Mesothelial cell of epicardium (in vitro differentiated cells): ENCODE measurements at places on chromosomes 6 and 20. TPM values are rescaled to one million over a fixed set of nuclear protein-coding genes. Genes with fewer than 3 reads are reported as not detected.

BLOC1S5 gene
- total RNA-seq, result 16.5 to 20.9 TPM (median 19.7 TPM) in 3 replicates

EHMT2 gene
- 127 to 135 TPM (median 129 TPM) in 3 replicates for total RNA-seq

APMAP gene
- 77.4 to 78.2 TPM (median 78.0 TPM) in 3 replicates for total RNA-seq

PDYN gene
- total RNA-seq, result not detected in 3 replicates

SLC24A3 gene
- 3.2 to 3.3 TPM (median 3.3 TPM) in 3 replicates for total RNA-seq

ZSCAN26 gene
- 26.6 to 29.2 TPM (median 26.9 TPM) in 3 replicates for total RNA-seq

FAM83B gene
- 12.2 to 14.0 TPM (median 12.6 TPM) in 3 replicates for total RNA-seq

DNA sequence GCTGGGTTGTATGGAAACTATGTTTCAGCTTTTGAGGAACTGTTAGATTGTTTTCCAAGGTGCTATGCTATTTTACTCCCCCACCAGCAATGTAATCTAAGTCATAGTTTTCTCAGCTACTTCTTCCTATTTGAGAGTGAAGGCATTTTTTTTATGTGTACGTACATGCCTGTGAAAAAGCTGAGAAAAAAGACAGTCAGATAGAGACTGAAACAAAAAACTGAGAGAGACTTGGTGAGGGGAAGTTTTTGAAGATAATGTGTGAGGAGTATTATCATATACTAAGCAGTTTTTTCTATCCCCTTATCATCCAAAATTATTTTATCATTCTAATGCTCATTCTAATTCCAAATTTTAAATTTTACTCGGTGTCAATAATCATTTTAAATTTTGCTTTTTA is 780.0 kb downstream of the BCKDHB start:
- no peaks in the 10 kb centered on the region for H3K4me1 ChIP-seq
- H3K4me3 ChIP-seq, result no peak overlapping the region
- no peak overlapping the region for H3K27ac ChIP-seq
- no peaks in the 10 kb centered on the region for H3K36me3 ChIP-seq
- H3K27me3 ChIP-seq, result peaks cover 4% of the 10 kb centered on the region

DNA sequence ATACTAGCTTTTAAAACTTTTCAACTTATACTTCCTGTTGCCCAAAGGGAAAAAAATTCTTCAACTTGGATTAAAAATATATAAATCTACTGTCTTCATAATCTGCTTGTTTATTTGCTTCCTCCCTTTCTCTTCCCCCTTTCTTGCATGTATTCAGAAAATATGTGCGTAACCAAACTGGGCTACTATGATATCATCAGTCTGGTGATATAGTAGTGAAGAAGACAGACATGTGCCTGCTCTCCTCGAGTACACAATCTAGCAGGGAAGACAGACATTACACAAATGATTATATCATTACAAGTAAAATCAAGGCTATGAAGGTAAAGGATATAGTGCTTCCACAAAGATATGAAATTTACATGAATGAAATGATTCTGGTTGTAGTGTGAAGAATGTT is 31.0 kb downstream of the IBTK start:
- no peaks in the 10 kb centered on the region for H3K27me3 ChIP-seq
- H3K27ac ChIP-seq, result no peak overlapping the region
- DNase-seq, result no peak
- peaks cover 38% of the 10 kb centered on the region for H3K36me3 ChIP-seq
- no peak overlapping the region for H3K4me3 ChIP-seq

GRCh38 chr6:28586962-28587745 is 61.5 kb downstream of the GPX5 start:
- peaks cover under 1% of the 10 kb centered on the region for H3K36me3 ChIP-seq
- H3K4me3 ChIP-seq, result peak overlapping the region; percentile 89
- peak overlapping the region; percentile 90 for H3K27ac ChIP-seq
- DNase-seq, result peak; percentile 57
- peaks cover 14% of the 10 kb centered on the region for H3K27me3 ChIP-seq

DNA sequence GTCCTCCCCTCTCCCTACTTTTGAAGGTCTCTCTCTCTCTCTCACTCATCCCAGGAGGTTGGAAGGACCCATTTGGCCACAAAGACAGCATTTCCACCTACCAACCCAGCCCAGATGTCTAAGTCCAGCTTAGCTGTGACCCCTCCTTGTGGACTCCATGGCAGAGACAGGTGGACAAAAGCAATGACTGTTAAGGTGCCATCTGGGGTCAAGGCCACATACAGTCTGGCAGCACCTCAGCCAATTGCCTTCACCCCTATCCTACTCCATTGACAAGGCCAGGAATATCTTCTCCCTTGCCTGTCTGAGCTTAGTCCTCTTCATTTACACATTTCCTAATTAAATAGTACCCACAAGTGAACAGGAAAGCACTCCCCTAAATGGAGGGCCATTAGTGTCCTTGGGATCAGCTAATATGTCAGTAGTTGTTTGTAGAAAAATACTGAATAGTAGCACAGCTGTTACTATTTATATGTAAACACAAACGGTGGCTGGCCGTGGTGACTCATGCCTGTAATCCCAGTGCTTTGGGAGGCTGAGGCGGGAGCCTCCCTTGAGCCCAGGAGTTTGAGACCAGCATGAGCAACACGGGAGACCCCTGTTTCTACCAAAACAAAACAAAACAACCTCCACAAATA is 28.8 kb downstream of the GCM1 start:
- no peaks in the 10 kb centered on the region for H3K27me3 ChIP-seq
- peaks cover 2% of the 10 kb centered on the region for H3K36me3 ChIP-seq
- H3K27ac ChIP-seq, result no peak overlapping the region
- no peak for DNase-seq
- H3K4me1 ChIP-seq, result no peaks in the 10 kb centered on the region

DNA sequence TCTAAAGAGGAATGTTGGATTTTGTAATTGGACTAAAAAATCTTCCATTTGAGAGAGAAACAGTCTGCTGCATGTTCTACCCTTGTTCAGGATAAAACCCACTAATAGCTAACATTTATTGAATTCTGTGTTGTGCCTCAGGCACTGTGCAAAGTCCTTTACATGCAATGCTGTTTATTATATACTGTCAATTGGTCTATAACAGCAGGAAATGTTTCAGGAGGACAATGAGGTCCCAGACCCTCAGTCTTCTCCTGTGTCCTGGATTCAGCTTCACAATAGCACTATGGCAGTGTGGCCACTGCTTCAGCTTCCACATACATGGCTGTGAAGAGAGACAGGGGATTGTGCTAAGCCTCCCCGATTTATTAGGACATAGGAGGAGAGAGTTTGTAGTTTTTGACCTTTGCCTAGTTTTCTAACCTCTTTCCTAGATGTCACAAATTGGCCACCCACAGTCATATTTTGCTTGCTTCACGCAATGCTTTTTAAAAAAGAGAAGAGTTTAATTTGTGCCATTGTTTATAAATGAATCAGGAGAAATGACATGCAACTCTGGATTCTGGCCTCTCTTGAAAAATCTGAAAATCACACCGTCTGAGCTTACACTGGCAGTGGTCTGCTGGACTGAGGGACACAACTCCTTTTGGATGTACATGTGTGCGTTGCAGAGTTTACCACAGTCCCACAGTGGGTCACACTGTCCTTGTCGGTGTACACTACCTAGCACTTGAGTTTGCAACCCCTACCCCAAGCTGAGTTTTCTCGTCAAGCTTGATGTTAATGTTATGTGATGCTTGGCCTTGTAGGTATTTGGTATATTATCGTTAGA is 11.3 kb downstream of the PTPN1 start:
- H3K4me3 ChIP-seq, result no peak overlapping the region
- peaks cover 4% of the 10 kb centered on the region for H3K36me3 ChIP-seq
- no peak for DNase-seq
- no peaks in the 10 kb centered on the region for H3K27me3 ChIP-seq
- peaks cover 14% of the 10 kb centered on the region for H3K4me1 ChIP-seq
- H3K27ac ChIP-seq, result no peak overlapping the region

GRCh38 chr6:75796723-75797122 is 47.7 kb downstream of the MYO6 start:
- H3K36me3 ChIP-seq, result peaks cover 1% of the 10 kb centered on the region
- H3K27me3 ChIP-seq, result no peaks in the 10 kb centered on the region

DNA sequence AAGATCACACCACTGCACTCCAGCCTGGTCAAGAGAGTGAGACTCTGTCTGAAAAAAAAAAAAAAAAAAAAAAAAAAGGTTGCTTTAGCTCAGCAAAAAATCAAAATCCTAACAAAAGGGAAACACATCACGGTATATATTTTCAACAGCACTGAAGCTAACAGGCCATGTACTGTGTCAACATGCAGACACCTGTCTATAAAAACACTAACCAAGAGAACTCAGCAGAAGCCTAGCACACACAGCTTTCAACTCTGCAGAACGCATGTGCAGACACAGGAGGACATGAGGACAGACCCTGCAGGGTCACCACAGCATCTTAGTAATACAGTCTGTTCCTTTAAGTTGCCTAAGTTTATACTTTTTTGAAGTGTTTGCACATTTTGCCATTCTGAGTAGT is 13.5 kb downstream of the NINL start:
- H3K27me3 ChIP-seq, result no peaks in the 10 kb centered on the region
- H3K4me1 ChIP-seq, result peaks cover 27% of the 10 kb centered on the region
- no peak overlapping the region for H3K4me3 ChIP-seq
- H3K36me3 ChIP-seq, result peaks cover 43% of the 10 kb centered on the region

GRCh38 chr6:19999319-20000191 is 162.4 kb downstream of the ID4 start:
- no peak for DNase-seq
- peaks cover 19% of the 10 kb centered on the region for H3K27me3 ChIP-seq
- H3K27ac ChIP-seq, result no peak overlapping the region

DNA sequence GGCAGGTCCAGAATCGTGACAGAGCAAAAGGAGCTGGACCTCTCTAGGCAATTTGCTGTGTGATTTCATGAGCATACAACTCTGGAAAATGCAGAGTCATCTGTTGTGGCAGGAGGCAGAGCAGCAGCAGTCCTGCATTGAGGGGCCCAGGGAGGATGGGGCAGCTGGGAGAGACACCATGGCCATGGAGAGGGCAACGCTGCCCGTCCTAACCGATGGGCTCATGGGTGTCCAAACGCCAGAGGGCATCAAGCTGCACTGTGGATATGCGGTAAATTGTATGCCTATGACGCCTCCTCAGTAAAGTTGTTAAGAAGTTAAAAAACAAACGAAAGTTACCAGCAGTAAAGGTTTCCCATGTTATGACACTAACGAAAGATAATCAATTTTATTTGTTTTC is 42.2 kb upstream of the DACT2 start:
- peaks cover 2% of the 10 kb centered on the region for H3K36me3 ChIP-seq
- H3K27ac ChIP-seq, result no peak overlapping the region
- DNase-seq, result no peak
- no peak overlapping the region for H3K4me3 ChIP-seq

DNA sequence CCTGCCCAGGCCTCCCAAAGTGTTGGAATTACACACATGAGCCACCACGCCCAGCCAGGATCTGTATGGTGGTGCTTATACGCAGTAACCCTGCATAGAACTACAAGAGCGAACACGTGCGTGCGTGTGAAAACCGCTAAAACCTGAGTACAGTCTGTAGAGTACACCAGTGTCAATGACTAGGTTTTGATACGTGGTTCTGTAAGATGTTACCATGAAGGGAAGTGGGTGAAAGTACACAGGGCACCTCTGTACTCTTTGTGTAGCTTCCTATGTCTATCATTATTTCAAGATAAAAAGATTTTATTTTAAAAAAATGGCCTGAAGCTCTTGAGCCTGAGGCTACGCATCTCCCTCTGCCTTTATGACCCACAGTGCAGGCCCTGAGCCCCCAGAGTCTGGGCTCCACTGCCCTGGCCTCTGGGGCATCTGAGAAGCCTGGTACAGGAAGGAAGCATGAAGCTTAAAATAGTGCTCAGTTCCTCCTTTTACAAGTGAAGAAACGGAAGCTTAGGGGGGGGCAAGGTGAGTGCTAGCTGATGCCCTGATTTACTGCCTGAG is 21.6 kb downstream of the LY86 start:
- H3K4me1 ChIP-seq, result peaks cover 12% of the 10 kb centered on the region
- peaks cover 2% of the 10 kb centered on the region for H3K27me3 ChIP-seq
- no peak overlapping the region for H3K4me3 ChIP-seq
- H3K36me3 ChIP-seq, result peaks cover 1% of the 10 kb centered on the region
- no peak for DNase-seq

- H3K27me3 ChIP-seq, result peaks cover 99% of the 10 kb centered on the region
- peaks cover 20% of the 10 kb centered on the region for H3K36me3 ChIP-seq
- peaks cover 28% of the 10 kb centered on the region for H3K4me1 ChIP-seq
- no peak for DNase-seq
Observed at GRCh38 chr20:58839991-58840747, 10.5 kb downstream of the GNAS-AS1 start.

- H3K36me3 ChIP-seq, result no peaks in the 10 kb centered on the region
- H3K27ac ChIP-seq, result no peak overlapping the region
- H3K4me1 ChIP-seq, result no peaks in the 10 kb centered on the region
- DNase-seq, result no peak
- no peaks in the 10 kb centered on the region for H3K27me3 ChIP-seq
Observed at GRCh38 chr6:143098054-143098671, 37.5 kb downstream of the AIG1 start.

DNA sequence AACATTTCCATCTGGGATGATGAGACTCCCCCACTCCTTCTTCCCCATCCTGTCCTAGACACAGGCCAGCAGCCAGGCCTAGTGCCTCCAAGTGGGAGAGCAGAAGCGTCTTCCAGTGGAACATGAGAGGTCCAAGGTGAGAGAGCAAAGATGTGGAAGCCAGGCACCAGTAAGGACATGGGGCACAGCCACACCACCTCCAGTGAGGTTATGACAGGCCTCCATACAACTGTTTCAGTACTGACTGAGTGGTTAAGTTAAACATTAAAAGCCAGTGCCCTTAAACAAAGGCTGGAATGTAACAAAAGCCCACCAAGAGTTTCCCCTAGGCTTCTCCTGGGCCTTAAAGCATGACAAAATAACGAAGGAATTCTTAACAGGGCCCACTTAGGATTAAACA is 5.3 kb downstream of the ZBTB24 start:
- DNase-seq, result no peak
- H3K27me3 ChIP-seq, result no peaks in the 10 kb centered on the region

GRCh38 chr6:36319436-36319762 is 17.3 kb downstream of the BNIP5 start:
- no peaks in the 10 kb centered on the region for H3K36me3 ChIP-seq
- no peak overlapping the region for H3K27ac ChIP-seq
- peaks cover 2% of the 10 kb centered on the region for H3K27me3 ChIP-seq
- H3K4me3 ChIP-seq, result no peak overlapping the region
